ENCODE measurements at places on chromosomes 11 and 22. TPM values are rescaled to one million over a fixed set of nuclear protein-coding genes. Genes with fewer than 3 reads are reported as not detected.

GRCh38 chr11:68038226-68038717 is 553 bp upstream of the TCIRG1 start:
- no peak for DNase-seq

GRCh38 chr11:67267188-67268080 is 1.2 kb downstream of the GRK2 start:
- no peak for DNase-seq

GRCh38 chr11:63840356-63841060 is 1.6 kb downstream of the MARK2 start:
- DNase-seq, result peak; percentile 44

DNA sequence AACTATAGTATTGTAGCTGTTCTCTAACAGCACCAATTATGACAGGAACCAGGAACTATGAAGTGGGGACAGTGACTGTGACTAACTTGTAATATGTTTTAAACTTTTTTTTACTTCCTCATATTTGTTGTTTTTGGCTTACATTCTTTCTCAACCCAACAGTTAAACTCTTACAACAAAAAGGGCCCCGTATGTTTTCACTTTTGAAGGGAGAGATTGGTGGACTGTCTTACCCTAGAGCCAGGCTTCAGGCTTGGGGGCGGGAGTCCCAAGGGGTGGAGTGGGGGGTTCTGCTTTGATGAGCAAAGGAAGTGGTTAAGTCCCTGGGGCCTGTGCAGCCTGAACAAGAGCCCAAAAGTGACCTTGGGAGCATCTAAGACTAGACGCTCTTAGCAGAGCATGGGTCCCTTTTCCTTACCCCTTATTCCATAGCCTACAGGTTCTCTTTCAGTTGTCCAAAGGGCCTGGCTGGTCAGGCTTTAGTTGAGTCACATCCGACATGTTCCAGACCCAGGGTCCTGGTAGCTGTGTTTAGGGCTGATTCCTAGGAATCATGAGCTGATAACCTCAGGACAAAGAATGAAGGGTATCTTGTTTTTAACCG is 38.8 kb downstream of the STIM1 start:
- DNase-seq, result peak; percentile 30

GRCh38 chr22:35452351-35452781 is 52.4 kb downstream of the MCM5 start:
- DNase-seq, result no peak

- DNase-seq, result no peak
These were observed 2.9 kb downstream of the TCIRG1 start for GRCh38 chr11:68041617-68042218.

- no peak for DNase-seq
These were observed 24.8 kb upstream of the APOA1 start for GRCh38 chr11:116862185-116862584.

DNA sequence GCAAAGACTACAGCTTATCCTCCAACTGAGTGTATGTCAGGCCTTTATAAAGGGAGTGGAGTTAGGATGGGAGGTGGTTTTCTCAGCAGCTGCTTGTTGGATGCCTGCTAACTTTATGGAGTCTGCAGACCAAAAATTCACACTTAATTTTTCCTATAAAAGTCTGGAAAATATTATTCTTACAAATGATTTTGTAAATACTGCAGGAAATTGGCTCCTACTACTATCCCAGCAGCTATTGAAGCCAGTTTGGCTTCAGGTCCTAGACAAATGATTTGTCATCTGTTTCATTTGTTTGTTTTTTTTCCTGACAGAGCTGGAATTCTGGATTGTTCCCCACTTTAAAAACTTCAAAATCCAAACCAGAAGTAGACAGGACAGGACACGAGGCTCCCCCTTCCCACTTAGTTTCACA is 292.5 kb downstream of the TMEM135 start:
- no peak for DNase-seq

DNA sequence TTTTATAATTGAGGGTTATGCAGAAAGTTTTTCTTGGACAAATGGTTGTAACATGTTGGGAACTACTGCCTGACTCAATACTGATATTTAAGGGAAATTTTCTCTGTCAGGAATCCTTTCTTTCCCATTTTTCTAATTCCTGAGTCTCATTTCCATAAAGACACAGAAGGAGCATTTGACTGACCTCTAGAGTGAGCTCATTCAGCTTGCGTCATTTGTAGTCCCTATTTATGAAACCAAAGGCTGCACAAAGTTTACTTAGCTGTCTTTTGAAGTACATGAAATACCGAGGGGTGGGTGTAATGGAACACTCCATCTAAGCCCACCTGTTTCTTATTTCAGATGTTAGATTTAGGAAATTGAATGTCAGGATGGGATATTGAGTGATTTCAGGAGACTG is 359.5 kb upstream of the C11orf87 start:
- peak; percentile 39 for DNase-seq

DNA sequence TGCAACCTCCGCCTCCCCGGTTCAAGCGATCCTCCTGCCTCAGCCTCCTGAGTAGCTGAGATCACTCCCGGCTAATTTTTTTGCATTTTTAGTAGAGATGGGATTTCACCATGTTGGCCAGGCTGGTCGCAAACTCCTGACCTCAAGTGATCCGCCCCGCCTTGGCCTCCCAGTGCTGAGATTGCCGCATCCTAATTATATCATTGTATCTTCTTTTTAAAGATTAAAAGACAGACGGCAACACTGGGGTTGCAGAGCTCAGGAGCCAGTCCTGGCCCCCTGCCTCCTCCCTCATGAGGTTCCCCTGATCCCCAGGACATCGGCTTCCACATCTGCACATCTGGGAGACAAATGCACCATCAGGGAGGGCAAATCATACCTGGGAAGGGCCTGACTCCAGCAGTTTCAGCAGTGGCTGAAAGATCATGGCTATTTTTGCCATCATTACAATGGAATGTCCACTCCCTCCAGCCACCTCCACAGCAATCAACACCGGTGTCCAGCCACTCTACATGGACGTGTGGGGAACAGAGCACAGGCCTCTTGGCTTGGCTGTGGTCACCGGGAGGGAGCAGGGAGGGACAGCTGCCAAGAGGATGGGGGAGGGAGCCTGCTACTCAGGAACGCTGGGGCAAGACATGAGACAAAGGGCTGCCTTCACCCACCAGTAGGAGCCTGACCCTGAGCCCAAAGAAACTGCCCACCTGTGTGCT is 9.2 kb upstream of the CELSR1 start:
- DNase-seq, result peak; percentile 56

DNA sequence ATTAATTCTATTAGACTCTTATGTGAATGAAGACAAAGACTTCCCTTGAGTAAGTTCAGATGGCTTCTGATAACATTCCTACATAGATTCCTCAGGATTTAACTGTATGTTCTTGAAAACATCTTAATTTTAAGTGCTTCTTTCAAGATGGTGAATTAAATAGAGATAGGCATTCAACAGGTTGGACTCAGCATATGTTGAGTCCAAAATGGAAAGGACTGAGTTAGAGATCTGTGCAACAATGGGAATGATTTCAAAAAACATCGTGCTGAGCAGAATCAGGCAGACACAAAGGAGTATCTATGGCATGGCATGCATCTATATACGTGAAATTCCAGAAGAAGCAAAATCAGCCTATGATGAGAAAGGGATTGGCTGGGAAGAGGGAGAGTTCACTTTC is 36.2 kb downstream of the ZNF195 start:
- DNase-seq, result no peak

DNA sequence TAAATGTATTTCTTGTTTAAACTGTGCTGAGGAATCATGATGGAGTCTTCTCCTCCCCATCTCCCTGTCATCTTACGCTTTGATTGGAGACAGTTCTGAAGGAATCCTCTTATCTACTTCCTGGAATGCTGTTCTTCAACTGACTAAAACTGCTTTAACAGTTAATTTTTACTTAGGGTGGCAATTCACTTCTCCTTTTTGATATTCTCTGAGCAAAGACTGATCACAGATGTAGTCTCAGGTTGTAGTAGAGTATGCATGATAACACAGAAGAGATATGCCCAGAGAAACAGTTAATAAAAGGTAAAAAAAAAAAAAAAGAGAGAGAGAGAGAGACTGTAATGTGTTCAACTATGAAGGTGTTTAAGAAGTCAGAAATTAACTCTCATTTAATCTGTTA is 1.4 kb upstream of the CASP5 start:
- DNase-seq, result no peak

DNA sequence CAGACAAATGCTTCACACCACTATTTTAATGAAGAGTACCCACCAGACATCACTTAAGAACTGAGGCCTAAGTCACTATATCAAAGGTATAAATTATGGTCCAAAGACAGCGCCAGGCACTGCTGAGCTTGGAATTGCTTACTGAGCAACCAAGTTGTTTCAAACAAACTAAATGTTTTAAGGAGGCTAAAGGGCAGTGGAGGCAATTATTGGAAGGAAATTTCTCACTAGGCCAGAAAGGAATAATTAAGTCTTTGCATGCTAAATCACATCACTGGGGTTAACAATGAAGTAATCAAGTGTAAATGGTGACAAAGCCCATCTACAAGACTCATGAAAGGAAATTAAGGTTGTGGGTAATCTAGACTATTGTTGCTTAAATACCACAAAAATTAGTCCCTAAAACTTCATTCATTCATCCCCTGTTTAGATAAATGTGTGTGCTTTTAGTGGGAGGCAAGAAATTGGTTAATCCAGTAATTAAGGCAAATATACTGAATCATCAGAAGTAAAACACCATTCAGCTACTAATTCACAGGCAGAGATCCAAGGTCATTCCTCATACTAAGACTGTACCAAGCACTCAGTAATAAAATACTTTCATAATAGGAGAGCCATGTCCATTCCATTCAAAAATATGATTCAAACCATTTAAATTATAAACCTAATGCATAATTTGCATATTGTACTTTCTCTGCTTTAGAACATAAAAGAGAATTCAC is 21.2 kb downstream of the LGR4 start:
- peak; percentile 78 for DNase-seq

DNA sequence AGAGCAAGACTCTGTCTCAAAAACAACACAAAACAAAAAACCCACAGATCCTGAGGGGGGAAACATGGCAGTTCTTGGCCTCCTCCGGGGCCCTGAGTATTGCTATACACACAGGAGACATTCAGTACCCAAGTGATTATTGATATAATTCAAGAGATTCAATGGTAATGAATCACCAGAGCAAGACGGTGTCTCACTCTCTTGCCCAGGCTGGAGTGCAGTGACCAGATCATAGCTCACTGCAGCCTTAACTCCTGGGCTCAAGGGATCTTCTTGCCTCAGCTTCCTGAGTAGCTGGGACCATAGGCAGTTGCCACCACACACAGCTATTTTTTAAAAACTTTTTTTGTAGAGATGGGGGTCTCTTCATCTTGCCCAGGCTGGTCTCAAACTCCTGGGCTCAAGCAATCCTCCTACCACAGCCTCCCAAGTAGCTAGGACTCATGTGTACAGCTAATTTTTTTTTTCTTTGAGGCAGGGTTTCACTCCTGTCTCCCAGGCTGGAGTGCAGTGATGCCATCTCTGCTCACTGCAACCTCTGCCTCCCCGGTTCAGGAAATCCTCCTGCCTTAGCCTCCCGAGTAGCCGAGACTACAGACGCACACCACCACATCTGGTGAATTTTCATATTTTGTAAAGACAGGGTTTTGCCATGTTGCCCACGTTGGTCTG is 21.8 kb upstream of the PIK3C2A start:
- DNase-seq, result peak; percentile 17

DNA sequence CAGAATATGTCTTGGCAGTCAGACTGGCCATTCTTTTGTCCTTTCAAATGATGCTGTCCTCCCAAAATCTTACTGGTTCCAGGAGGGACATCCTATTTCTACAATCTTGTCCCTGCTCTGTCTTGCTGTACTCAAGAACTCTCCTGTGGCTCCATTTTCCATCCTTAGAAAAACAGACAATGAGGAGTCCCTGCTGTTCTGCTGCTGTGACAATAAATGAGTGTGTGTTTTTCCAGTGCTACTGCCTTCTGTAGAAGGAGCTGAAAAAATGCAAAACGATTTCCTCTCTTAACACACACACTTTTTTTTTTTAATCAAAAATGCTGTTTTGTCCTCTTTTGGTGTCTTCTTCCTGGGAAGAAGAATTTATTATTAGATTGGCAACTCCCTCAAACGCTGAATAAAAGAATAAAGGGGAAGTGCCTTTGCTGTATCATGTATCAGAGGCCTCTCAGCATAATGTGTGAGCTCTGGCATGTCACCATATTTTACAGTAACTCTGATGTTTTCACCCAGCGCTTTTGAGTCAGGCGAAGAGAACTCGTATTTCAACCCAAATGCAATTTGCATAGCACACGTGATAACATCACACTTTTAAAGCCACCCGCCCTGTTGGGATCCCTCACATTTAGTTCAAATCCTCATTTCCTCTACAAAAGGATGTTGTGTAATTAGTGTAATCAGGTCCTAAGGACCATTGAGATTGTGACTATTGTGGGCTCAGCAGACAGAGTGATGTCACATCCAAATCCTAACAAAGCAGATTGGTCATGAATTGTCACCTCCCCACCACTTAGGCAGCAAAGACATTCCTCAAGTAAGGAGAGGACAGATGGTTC is 496.0 kb upstream of the LARGE1 start:
- DNase-seq, result no peak

GRCh38 chr22:19620742-19621371 is 93.4 kb upstream of the SEPTIN5 start:
- DNase-seq, result no peak

The BAIAP2L2 gene
- polyA plus RNA-seq, result 13.2 TPM

The PYGM gene
- not detected for polyA plus RNA-seq

The PIH1D2 gene
- 2.3 TPM for polyA plus RNA-seq

The DSCAML1 gene
- polyA plus RNA-seq, result not detected

The OR10A2 gene
- 0.11 TPM for polyA plus RNA-seq

All from GM23248 (cell line).